ENCODE measurements at places on chromosomes 5 and 9.

- DNase-seq, result no peak
Measured at GRCh38 chr5:12277504-12278192, 373.4 kb upstream of the CTNND2 start.

DNA sequence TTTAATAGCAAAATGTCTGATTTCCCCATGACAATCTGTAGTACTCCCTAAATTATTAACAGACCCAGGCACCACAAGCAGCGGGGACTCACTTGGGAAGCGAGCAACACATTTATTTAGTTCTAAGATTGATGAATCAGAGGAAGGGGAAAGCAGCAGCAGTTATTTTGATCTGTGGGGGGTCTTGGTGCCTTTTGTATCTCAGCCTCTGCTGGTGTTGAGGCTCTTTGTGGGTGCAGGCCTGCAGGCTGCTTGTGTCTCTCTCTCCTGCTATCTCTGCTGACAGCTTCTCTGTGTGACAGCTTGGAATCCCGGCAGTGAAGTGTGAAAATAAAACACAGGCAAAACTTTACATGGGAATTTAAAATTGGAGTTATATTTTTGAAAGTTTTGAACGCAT lies 878.2 kb upstream of the DMAC1 start:
- no peak for DNase-seq

DNA sequence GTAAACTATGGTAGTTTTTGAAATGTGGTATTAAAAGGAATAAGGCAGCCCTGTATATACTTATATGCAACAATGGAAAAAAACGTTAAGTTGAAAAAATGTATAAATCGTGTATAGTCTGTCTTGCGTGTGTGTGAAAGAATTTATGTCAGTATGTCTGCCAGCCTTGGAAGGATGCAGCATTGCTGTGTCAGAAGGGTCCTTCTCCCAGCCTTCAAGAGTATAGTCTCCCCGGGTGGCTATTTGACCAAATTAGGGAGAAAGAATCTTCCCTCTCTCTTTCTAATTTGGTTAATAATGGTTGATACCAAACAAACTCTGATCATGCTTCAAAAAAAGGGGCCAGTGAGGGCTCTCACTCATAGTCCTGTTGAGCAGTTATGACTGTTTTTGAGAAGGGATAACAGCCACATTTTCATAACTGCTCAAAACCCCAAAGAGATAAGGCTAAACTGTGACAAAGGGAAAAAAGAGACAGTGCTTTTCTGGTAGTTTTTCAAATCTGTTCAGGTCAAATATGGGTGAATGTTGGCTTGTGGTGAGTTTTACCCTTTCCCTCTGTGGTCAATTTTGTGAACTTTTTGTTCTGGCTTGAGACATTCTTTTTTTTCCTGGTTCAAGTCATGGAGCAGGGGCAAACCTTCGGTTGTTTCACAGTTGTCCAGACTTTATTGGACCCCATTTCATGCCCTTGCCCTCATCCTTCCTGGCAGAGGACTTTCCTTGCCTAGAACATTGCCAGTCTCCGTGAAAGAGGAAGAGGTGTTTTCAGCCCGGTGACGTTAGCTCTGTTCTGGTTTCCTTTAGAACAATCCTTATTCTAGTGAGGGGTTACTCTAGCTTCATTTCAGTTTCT lies 21.0 kb downstream of the SNX30 start:
- no peak for DNase-seq

GRCh38 chr5:32777222-32777621 lies 66.1 kb downstream of the NPR3 start:
- no peak for DNase-seq

DNA sequence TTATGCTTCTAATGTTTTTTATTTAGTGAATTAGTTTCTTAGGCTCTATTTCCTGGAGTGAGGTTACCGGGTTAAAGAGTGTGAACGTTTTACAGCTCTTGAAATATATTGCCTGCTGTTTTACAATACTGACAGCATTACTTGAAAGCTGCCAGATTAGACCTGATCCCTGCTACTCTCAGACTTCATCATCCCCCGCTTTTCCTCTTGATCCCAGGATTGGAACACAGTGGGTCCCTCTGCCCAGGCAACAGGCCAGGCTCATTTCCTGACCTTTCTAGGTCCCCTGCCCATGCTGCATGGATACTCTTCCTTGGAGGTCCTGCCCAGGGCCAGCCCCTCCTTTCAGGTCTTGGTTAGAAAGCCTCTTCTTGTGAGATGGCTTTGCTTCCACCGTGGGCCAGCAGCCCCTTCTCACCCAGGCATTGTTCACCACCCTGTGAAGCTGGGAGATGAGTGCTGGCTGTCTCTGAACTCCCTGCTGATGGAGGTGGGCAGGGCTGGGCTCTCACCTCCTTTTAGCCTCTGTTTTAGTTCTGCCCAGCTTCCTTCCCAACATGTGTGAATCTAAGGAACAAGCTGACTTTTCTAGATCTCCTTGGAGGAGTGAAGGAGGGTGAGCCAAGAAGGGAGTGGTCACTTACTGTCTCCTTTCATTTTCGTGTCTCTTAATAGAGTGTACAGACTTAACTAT lies 15.5 kb upstream of the FAM120AOS start:
- no peak for DNase-seq

- no peak for DNase-seq
Measured at GRCh38 chr9:27800692-27801370, 227.6 kb upstream of the C9orf72 start.

DNA sequence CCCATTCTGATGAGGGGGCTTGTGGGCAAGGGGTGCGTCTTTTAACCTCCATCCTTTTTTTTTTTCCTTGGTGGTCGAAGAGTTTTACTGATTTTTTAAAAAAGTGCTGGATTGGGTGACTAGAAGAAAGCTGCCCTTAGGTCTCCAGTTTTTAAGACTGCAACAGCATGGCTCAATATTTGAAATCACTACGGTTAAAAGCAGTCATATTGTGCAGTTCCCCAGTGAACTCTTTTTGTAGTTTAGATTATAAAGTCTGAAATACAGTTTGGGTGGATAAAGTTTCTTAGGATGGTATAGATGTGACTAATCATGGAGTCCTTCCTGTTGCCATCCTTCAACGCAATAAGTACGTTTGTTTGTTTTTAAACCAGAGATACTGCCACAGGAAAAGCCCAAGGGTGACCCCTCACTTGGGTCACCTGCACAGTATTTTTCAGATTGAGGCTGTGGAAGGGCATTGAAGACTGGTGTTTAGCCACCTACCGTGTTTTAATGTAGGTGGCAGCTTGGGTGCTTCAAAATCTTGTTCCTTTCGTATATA lies 520 bp upstream of the DHFR start:
- no peak for DNase-seq

GRCh38 chr9:84731696-84732095 lies 62.2 kb downstream of the NTRK2 start:
- no peak for DNase-seq

- no peak for DNase-seq
Measured at GRCh38 chr9:117239428-117239827, 175.4 kb downstream of the ASTN2 start.

DNA sequence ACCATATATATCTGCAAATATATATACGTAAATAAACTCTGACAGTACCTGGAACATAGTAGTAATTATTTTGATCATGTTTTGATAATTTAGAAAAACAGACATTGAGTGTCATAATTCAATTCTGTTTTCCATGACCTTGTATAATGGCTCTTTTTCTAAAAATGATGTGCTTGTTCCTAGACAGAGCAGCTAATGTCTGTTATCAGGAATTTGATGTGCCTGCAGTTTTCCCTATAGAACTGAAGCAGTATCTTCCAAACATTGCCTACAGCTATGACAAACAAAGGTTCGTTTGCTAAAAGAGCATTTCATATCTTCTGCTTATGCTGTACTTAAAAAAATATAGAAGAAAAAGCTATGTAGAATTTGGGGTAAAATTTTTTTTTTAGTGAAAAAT lies 5.3 kb downstream of the SETD9 start:
- DNase-seq, result no peak

GRCh38 chr5:55593115-55593472 lies 58.3 kb upstream of the PLPP1 start:
- no peak for DNase-seq

- DNase-seq, result no peak
Measured at GRCh38 chr5:158860706-158861105, 239.0 kb downstream of the EBF1 start.

DNA sequence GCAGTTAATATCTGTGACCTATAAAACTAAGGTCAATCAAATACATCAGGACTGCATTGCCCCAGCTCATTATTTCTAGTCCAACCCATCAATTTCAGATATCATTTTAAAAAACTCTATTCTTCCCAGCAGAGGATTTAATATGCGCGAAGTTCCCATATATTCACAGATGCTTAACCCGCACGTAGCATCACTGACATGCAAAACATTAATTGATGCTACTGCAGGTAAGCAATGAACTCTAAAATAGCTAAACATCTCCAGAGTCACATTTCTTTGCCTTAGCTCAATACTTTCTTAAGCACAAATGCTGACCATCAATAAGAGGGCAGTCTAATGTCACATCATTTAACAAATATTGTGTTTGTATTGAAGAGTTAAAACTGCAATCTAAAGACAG lies 586.6 kb upstream of the CDH18 start:
- DNase-seq, result no peak

DNA sequence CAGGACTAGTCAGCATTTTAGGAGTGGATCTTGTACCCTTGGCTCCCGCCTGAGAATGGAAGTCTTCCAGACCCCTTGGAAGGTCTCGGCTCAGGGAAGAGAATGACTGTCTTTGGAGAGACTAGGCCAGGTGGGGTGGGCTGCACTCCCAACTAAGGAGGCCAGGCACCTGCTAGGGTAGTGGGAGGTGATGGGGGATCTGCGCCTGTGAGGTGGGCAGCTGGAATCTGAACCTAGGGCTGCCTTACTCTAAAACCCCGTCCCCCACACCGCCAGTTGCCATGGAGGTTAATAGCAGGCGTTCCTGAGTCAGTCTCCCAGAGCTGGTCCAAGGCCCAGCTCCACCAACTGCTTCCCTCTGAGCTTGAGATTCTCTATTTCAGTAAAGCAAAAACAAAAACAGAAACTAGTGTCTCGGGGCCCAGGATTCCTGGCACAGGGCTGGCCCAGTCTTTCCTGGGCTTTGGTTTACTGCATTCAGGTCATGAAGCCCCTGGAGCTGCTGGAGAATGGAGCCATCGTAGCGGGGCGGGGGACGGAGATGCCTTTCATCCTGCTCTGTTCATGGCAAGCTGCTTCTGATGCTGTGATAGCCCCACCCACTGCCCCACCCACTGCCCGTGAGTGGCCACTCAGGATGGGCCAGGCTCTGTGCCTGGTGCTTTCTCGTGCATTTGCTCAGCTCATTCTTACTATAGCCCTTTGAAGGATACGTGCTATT lies 57.5 kb downstream of the DAB2IP start:
- no peak for DNase-seq

DNA sequence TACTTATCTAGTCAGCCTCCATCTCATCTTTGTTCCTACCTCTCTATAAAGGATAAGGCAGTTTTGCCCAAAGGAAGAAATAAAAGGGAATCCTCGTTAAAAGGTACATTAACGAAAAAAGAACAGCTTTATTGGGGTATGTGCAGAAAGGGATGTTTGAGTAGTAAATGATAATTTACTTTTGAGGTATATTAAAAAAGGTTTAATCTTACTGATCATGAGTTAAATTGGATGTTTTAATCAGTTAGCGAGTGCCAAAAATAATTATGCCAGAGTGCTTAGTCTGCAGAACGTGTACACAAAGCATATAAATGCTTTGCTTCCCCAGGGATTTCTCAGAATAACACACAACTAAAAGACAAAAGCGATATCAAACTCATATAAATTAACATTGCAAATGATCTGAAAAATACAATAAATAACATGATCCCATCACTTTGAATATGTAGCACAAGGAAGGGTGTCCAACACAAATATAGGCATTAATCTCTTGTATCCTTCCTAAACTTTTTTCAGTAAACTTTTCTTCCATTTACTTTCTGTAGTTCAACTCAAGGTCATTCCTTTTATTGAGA lies 865.0 kb downstream of the NR2F1-AS1 start:
- DNase-seq, result no peak

- DNase-seq, result no peak
Measured at GRCh38 chr5:172321593-172321992, 38.0 kb upstream of the UBTD2 start.

DNA sequence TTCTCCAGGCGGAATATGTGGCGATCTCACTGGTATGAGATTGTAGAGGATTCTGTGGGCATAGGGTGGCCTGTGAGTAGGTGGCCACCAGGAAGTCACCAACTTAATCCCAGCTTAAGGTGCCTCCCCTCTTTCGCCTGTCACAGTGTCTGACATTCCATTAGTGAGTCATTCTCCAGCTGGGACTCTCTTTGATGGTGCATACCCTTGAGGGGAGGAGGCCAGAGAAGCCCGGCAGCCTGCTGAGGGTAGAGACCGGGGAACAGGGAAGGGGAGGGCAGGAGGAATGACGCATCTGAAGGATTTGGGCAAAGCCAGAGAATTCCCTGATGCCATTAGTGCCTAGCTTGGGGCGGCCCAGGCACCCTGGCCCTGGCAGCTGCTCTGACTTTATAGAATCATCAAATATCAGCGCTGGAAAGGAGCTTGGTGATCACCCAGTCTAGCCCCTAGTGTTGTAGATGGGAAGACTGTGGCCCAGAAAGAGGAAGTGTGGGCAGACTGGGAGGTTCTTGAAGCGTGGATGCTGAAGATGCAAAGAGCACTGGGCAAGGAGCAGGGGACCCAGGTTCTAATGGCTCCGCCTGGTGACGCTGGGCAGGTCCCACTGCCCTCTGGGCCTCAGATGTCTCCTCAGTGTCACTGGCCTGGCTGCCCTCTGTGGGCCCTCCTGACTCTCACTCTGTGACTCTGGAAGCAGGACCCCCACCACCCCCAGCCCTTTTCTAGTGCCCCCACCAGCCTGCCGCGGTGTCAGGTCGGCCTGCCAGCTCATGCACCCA lies 41.4 kb downstream of the DAB2IP start:
- DNase-seq, result no peak

DNA sequence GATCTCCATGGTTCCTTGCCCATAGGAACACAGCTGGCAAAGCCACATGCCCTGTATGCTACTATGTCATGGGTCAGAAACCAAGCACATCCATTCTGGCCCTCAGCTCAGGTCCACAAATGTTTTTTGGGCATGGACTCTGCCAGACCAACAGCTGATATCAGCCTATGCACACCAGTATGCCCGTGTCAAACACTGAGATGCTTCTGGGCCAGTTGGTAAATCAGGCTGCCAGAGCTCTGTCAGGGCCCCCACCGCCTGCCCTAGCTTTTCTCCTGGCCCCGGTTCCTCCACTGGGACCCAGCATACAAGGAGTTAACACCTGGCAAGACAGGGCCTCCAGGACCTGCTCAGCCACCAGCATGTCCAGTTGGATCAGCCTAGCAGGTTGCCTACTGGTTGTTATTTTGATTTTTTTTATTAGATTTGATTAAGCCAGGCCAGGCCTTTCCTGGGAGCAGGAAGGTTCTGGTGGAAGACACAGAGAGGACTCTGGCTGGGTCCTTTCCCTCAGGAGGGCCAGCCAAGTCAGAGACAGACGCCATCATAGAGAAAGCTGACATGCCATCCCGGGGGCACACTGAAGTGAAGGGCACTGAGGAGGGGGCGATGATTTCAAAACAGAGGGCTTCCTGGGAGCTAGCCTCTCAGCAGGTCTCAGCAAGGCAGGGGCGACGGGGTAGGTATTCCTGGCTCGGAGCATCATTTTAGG lies 65.8 kb downstream of the TSTD2 start:
- DNase-seq, result no peak

Measured in activated naive CD4-positive, alpha-beta T cell (primary cell).